ENCODE measurements at places on chromosomes 2 and 18. TPM values are rescaled to one million over a fixed set of nuclear protein-coding genes. Genes with fewer than 3 reads are reported as not detected.

- DNase-seq: no peak
Measured at GRCh38 chr2:69380072-69380917, 6.7 kb downstream of the GFPT1 start.

DNA sequence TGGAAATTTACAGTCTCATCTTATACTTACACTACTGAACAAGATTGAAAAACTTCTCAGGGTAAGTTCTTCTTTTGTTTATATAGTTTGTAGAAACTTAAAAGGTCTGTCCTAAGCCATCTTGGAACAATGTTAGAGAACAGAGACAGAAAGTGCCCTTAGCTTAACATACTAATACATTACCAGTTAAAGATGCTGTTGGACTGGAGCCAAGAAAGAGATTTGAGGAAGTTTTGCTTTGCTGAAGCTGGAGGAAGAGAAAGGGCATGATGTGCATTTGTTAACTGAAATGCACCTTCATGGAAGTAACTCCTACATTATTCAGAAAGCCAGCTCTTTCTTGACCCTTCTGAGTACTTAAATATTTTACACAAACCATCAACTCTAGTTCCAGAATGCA is 66.5 kb upstream of the TNFRSF11A start:
- no peak for DNase-seq

DNA sequence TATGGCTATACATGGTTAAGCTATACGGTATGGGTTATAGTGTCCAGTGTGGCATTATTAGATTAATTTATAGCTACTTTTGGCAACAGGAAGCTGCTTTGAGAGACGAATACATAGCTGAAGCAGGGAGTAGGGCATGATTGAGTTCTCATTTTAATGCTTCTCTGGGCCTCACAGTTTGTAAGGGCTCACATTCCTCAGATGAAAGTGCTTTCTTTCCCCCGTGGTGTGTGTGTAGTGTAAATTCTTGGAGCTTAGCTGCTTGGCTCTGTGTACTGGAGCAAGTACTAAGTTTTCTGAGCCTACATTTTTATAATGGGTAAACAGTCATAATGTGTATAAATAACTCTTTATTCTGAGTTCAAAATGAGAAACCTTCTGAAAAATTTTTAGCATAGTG is 173.7 kb downstream of the PTPRM start:
- no peak for DNase-seq

- no peak for DNase-seq
Measured at GRCh38 chr2:8633735-8634313, 48.0 kb upstream of the ID2 start.

- DNase-seq: no peak
Measured at GRCh38 chr18:68640861-68641260, 74.0 kb downstream of the TMX3 start.

GRCh38 chr2:73292906-73293533 is 328 bp downstream of the EGR4 start:
- no peak for DNase-seq

- DNase-seq: peak; percentile 7
Measured at GRCh38 chr2:72026819-72027425, 120.7 kb downstream of the CYP26B1 start.

DNA sequence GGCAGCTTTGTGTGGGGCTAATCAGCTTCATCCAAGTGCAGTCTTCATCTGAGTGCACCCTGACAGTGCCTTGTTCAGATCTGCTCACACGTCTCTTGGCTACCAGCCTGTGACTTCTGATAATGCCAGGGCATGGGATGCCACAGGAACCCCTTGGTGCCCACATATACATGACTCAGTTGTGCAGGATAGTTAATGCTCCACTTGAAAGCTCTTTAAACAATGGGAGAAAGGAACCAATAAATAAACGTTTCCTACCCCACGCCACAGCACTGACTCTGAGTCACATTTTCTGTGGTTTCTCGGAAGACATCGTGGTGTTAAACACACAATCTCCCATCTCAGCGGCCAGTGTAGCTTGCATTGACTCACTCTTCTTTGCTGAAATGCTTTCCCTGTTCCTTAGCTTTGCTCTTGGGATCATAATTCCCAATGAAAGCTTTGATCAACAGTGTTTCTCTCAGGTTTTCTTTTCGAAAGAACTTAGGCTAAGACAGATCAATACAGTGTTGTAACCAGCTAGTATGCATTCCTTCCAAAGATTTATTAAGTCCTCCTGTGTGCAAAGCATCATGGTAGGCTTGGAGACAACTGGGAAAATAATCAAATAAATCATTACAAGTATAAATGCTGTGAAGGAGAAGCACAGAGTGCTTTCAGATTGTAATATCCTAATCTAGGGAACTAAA is 142.0 kb downstream of the COPS8 start:
- DNase-seq: no peak

DNA sequence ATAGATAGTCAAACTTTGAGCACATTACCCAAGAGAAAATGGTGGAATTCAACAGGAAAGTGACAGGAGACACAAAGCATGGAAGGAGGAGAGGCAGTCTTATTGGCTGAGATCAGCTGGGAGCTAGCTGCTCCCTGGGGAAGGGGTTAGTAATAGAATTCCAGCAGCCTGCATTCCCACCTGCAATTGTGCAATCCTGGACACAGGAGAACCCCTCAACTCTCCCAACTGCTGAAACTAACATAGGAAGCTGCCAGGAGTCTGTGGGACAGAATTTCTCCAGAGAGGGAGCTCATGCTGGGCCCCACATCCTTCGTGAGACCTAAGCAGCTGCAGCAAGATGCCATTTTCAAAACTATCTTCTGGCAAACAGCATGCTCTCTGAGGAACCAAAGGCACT is 69.8 kb upstream of the ACVR1C start:
- DNase-seq: no peak

- DNase-seq: peak; percentile 68
Measured at GRCh38 chr18:46071653-46072375, at the start of gene PSTPIP2. PSTPIP2 (minus strand) TSS chr18:46072260; CDS start chr18:46072188, 72 bp downstream.

GRCh38 chr18:37604032-37604431 is 38.4 kb upstream of the CELF4 start:
- DNase-seq: no peak

DNA sequence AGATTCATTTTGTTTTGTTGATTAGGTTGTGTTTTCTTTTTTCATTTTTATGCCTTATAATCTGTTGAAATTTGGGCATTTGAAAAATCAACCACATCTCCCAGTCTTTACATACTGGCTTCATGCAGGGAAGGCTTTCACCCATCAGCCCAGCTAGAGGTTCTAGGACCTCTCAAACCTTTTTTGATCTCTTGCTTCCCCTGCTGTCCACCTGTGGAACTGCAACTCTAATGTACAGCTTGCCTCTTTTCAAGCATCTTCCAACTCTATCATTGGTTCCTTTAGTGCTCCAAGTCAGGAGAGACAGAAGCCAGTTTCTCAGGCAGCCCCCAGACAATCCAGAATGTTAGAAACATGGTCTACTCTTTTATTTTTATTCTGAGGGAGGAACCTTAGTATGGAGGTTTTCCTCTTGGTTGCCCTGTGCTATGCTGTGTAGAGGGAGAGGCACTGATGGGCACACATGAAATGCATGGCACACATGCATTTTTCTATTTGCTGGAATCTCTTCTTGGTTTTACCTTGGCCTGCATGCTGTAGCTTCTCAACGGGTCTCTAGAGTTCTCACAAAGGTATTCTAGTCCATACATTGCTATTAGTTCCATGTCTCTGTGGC is 107.2 kb upstream of the L3MBTL4 start:
- peak; percentile 56 for DNase-seq

DNA sequence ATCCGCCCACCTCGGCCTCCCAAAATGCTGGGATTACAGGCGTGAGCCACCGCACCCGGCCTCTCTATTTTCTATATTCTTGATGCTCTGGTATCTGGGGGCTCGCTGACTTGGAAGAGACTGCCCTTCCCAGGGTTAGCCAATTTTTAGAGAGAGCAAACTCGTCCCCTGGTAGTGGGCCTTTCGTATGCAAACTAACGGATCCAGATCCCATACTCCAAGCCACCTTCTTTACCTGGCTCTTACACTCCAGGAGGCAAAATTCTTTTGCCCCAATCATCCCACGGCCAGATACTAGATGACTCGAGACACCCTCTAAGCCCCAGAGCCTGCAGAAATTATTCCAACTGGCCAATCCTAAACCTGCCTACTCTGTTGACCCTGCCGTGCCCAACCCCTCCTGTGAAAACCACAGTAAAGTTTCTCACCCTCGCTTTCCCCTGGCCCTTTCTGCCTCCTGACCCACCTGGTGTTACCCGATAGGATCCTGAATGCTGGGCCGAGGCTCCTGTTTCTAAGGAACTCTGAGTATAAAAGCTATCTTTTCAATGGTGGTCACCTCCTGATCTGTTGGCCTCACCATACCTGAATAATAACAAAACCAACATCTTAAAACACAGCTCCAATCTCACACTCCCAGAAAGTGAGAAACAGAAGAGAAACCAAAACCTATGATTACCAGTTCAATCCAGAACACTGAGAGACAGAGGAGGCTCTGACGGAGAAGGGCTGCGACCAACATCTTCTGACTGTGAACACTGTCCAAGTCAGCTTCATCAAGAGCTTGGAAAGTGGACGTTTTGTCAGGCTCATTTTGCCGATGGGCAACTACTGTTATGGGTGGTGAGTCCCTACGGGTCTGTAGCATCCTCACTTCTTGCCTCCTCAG is 57.6 kb upstream of the ZNF532 start:
- no peak for DNase-seq

DNA sequence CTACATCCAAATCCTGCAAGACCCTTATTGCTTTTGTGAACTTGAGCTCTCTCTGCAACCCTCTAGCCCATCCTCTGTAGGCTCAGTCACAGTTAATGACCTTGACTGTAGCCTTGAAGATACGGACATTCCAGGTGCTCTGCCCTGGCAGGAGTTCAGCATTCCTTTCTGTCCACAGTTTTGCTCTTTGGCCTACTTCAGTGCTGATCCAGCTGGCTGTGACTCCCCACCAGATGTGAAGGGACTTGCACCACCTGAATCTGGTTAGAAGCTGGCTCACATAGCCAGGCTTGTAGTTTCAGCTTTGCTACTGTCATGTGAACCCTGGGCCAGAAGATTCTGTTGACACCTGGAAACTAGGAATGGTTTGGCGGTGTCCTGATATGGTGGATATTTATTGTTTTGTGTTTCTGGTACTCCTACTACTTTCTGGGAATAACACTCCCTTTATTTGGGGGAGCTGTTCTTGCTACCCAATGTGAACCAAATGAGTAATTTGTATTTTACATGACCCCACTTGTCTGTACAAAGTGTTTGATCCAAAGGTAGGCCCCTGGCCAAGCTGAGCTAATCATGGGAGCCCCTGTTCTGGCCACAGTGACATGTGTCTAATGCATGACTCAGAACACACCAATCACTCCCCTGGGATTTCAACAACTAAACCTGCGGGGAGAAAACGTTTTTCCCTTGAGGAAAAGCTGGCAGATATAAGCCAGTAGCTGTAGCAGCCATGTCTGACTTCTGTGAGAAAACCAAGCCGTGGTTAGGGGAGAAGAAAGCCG is 73.4 kb downstream of the CDCA7 start:
- no peak for DNase-seq

GRCh38 chr18:73901566-73901965 is 246.1 kb downstream of the FBXO15 start:
- no peak for DNase-seq

DNA sequence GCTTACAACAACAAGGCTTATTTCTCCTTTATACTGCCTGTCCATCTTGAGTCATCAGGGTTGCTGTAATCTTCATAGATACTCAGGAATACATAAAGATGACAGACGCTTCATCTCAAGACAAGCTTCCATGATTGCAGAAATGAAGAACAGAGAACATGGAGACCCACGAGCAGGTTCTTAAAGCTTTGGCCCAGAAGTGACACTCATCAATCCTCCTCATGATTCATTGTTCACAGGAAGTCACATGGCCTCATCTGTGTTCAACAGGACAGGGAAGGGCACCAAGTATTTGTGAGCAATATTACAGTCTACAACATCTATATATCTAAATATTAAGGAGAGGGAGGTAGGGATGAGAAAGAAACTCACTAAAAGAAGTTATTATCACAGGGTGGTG is 36.5 kb upstream of the PGAP1 start:
- DNase-seq: no peak

DNA sequence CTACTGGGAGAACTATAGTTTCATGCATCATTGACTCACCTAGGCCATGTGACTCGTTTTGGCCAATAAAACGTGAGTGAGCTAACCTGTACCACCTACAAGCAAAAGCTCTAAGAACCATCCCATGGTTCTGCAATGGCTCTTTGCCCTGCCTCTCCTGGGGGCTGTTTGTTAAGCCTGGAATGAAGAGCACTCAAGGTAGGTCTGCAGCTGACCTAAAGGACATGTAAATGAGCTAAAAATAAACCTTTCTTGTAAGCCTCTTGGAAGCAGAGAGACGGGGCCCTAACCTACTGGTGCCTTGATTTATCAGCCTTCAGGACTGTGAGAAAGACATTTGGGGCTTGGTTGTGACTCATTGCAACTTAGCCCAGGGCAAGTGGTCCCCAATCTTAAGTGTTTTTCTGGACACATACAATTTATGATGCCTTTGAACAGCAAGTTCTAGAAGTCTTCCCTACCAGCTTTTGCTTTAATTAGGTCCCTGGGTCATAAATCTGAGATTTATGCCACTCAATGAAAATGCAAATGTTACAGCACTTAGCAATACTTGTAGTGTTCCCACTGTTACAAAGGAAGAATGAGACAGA is 107.4 kb downstream of the OSBPL6 start:
- DNase-seq: no peak

DNA sequence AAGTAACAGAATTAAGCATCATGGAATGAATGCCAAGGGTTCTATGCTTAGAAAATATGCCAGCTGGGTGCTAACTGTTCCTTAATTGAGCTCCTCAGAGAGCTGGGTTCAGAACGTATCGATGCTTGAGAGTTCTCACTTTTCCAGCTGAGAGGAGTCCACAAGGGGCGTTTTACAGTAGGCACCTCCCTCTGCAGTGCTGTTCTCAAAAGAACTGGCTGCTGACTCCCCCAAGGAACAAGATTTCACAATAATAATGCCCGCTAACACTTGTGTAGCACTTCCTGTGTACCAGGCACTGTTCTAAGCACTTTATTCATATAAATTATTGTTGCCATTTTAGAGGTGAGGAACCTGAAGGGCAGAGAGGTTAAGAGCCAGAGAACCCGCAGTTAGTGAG is 18.1 kb upstream of the TMEM237 start:
- no peak for DNase-seq

DNA sequence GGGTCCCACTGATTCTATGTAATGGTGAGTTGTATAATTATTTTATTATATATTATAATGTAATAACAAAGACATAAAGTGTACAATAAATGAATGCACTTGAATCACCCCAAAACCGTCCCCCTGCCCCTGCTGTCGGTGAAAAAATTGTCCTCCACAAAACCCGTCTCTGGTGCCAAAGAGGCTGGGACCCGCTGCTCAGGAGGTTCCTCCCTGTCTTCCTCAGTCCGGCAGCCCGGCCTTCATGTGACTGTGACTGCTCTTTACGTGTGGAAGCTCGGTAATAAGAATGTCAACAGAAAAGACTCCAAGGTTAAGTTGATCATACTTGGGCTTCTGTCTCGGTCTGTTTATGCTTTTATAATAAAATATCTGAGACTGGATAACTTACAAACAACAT is 32.7 kb upstream of the ADNP2 start:
- DNase-seq: no peak

Gene HOXD12
- total RNA-seq: not detected

Gene ITPRIPL1
- total RNA-seq: 0.80 TPM

Gene CHST9
- 0.05 TPM for total RNA-seq

Gene NEU2
- total RNA-seq: not detected

Gene UPP2
- not detected for total RNA-seq

Gene MROH2A
- total RNA-seq: not detected

Gene DQX1
- 34.2 TPM for total RNA-seq

Gene MARCO
- total RNA-seq: 0.77 TPM
